ENCODE measurements at places on chromosomes 1 and 21. TPM values are rescaled to one million over a fixed set of nuclear protein-coding genes. Genes with fewer than 3 reads are reported as not detected.

SLC5A9 gene
- 1.4 TPM for total RNA-seq

DNA sequence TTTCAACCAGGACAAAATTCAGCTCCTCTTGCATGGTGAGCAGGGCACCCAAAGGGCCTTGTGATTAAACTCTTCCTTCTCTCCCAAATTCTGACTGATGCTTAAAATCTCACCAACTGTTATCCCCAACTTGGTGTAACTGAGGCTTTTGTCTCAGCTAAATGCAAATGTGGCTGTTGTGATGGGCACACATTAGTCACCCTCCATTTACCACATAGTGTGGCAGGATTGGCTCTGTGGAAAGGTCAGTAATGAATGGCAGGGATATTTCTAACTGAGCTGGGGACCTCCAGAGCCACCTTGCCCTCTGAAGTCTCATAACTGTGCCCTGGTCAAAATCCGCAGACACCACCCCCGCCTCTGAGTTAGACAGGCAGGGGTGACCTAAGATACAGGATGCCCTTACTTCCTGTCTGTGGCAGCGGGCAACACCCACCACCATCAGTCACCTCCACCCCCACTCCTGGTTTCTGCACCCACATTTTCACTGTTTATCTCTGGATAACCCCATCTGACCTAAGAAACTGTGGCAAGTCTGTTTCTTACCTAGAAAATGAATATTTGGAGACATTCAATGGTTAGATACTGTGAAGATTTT lies 25.4 kb upstream of the RGS16 start:
- no peak for DNase-seq

DNA sequence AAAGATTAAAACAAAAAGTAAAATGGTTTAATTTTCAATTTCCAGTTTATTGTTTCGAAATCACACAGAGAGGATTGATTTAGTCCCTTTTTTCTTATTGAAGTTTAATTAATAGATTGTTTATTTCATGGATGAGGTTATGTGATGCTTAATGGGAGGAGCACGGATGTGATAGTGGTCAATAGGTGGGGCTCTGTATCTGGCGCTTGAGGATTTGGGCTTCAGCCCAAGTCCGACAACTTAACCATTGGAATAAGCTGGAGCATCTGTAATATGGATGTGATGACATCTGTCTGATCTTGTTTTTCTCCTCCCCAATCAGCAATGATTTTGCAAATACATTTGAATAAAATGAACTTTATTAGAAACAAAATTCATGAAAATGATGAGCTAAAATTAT lies 169.2 kb downstream of the LYPLAL1 start:
- no peak for DNase-seq

DNA sequence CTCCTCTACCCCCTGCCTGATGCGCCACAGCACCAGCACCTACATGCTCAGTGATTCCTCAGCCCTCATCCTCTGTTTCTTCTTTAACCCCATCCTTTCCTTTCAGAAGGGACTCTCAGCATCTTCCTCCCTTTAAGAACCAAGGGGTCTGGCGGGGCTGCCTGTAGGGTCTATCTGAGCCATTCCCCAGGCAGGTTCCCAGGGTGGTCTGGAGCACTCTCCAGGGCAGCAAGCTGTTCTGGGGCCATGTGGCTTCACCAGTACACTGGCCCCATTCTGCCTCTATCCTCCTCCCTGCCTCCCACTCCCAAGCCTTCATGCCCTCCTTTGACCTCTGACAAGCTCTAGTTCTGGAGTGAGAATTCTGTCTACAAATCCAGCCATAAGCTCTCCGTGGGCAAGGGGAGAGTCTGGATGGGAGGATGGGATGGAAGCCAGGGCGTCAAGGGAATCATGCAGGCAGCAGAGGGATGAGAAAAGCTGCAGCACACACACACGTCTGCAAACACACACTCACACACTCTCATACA lies 10.4 kb downstream of the BATF3 start:
- no peak for DNase-seq

DNA sequence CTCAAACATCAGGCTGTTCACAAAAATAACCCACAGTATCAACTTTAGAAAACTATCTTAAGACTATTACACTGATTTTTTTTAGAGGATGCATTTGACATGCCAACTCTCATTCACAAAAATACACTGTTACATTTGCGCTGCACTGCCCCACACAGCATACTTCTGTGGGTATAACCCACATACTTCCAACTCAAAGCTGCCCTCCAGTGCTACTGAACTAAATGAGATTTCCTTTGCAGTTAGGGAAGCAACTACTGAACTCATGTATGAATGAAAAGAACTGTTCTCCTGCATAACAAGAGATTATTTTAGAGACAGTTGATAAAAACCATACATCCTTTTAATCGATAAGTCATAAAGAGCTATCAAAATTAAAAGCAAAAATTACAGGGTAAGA lies 25.8 kb upstream of the GADD45A start:
- DNase-seq, result no peak

Data from lung (tissue), 17 donors.